ENCODE measurements at places on chromosomes 1 and 21.

- H3K27ac ChIP-seq, result no peak overlapping the region
- H3K36me3 ChIP-seq, result no peaks in the 10 kb centered on the region
- no peaks in the 10 kb centered on the region for H3K4me1 ChIP-seq
These were observed 74.6 kb downstream of the DMRTA2 start for GRCh38 chr1:50348449-50349241.

GRCh38 chr1:93079685-93080141 lies 630 bp downstream of the MTF2 start:
- H3K36me3 ChIP-seq, result peaks cover 30% of the 10 kb centered on the region
- peak overlapping the region; percentile 93 for H3K4me3 ChIP-seq
- peak overlapping the region; percentile 89 for H3K27ac ChIP-seq
- peaks cover 27% of the 10 kb centered on the region for H3K4me1 ChIP-seq

DNA sequence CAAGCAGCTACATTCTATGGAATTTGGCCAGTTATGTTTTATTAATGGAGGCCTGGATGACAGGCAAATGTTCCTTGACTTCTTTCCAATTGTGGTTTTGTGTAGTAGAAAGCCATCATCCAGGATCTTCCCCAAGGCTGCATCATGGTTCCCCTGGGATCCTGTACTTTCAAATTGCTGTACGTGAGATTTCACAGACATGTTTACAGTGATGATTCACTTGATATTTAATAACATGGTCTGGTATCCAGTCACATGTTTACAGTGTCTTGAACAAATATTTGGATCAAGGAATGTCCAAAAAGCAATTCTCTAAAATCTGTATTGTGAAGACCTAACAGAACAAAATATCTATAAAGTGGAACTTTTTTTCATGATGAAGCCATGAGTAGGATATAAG lies 68.3 kb upstream of the ST6GALNAC3 start:
- no peak for DNase-seq
- no peaks in the 10 kb centered on the region for H3K36me3 ChIP-seq
- H3K27me3 ChIP-seq, result peaks cover 8% of the 10 kb centered on the region
- no peak overlapping the region for H3K4me3 ChIP-seq
- no peak overlapping the region for H3K27ac ChIP-seq

DNA sequence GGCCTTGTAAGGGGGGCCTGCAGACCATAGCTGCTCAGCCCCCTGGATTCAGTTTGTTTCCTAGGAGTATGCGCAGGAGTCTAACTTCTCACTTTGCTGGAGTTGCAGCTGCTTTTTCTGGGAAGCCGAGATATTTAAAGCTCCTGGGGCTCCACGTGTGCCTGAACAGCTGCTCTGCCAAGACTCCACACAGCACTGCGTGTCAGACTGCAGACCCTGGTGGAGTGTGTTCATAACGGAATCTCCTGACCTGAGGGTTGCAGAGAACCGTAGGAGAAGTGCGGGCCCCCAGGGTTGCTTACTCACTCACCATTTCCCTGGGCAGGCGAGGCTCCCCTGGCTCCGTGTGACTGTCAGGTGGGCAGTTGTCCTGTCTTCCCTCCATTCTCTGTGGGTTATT lies 474.3 kb upstream of the TMPRSS15 start:
- H3K4me1 ChIP-seq, result no peaks in the 10 kb centered on the region
- no peak overlapping the region for H3K4me3 ChIP-seq
- no peaks in the 10 kb centered on the region for H3K36me3 ChIP-seq
- H3K27ac ChIP-seq, result no peak overlapping the region
- DNase-seq, result no peak
- H3K27me3 ChIP-seq, result no peaks in the 10 kb centered on the region

DNA sequence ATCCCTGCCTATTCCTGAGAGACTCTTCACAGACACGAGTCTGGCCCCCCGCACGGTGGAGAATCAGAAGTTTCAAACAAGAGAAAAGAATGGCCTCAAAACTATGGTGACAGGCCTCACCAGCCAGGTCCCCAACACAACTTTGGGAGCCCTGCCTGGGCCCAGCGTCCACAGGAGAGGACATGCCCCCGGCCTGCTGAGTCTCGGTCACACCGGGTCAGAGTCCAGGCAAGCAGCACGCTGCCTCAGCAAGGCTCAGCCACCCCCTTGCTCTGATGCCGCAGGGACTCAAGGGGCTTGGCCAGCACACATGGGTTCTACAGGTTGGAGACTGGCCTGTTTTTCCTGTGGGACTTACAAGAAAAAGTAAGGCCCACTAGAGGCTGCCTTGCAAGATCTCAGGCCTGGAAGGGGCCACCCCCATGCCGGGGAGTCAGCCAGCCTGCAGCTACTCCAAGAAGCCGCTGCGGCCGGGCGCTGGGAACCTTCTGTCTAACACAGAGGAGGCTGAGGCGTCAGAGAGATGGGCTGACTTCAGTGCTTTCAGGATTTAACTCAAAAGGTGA lies 116.8 kb downstream of the NPHP4 start:
- no peak overlapping the region for H3K27ac ChIP-seq
- H3K4me1 ChIP-seq, result no peaks in the 10 kb centered on the region
- no peak for DNase-seq
- H3K4me3 ChIP-seq, result no peak overlapping the region
- H3K36me3 ChIP-seq, result peaks cover 20% of the 10 kb centered on the region

DNA sequence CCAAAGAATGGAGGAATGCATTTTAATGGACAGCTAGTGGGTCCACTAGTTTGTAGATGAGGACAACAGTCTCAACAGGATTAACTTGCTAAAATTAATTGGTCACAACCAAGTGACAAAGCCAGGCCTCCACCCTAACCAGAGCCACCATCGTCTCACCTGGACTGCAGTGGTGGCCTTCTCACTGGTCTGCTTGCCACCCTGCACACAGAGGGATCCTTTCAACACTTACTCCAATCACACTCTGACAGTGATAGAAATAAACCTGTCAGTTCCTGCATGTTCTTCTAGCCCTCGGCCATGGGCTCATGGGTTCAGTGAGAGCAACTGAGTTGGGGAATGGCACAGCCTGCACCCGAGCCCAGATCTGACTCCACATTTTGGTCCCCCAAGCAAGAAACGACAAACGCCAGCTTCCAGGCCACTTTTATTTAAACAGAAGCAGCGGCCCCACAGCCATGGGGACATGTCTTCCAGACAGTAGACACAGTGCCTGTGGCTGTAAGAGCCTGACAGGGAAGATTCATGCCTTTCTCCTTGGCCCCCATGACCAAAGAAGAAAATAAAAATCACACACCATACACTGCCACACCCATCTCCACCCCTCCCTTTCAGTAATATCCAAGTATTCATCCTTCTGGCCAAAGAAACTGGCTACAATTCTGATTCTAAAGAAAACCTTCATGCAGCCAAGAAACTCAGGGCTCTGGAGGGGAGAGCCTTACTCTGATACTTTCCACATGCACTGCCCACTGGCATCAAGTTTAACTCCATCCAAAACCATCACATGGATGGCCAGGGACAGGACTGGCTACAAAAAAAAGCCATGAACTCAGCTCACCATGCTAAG lies 37.6 kb downstream of the DHCR24 start:
- H3K27ac ChIP-seq, result no peak overlapping the region
- H3K4me3 ChIP-seq, result no peak overlapping the region
- H3K27me3 ChIP-seq, result no peaks in the 10 kb centered on the region
- no peak for DNase-seq
- H3K36me3 ChIP-seq, result peaks cover 61% of the 10 kb centered on the region

Measured in activated T-helper 2 cell treated with anti-CD3 and anti-CD28 coated beads, Interferon-gamma antibody, Interleukin-2, Interleukin-4, amounts not matched to agents 10 μg/mL and 5 μg/mL and 100 μg/mL, durations not matched to agents 14 hours and 24 hours and 36 hours (primary cell).